ENCODE measurements at places on chromosomes 2 and 18. TPM values are rescaled to one million over a fixed set of nuclear protein-coding genes. Genes with fewer than 3 reads are reported as not detected.

DNA sequence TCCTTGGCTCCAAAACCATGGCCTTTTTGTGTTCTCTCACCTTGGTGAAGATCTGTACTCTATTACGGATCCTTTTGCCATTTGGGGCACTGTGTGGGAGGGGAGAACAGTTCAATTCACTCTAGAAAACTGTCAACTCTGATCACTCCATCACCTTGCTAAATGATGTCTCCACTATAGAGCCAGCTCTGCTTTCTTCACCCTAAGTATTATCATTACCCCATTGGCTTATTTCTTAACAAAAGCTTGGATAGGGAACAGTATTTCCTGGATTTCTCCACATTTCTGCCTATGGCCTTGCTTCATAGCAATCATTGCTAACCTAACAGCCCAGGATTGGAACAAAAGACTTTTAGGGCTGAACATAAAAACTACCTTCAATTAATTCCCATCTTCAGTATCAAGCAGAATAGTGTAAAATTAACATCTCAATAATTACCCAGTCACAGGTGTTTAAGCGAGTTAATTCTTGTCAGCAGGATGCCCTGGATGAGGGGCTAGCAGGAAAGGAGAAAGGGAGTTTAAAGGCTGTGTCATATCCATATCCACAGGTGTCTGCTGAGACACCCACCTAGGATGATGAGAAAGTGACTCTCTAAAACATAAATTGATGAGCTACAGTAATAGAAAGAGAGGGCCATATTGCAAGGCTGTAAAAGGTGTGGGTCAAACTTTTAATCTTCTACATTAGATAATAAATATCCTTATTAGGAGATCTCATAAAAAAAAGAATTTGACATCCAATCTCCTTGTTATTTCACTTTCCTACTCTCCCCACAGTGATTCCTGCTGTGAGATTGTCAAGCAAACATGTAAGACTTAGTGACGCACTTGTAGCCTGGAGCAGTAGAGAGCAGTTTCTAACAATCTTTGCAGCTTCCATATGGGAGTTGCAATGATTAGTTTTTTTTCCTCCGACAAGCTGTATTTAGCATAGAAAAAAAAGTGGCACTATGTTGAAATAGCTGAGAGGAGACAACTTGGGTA, 589.5 kb upstream of the NXPH2 start:
- no peaks in the 10 kb centered on the region for H3K36me3 ChIP-seq
- no peak overlapping the region for H3K27ac ChIP-seq
- no peak for DNase-seq
- H3K4me1 ChIP-seq = no peaks in the 10 kb centered on the region
- no peak overlapping the region for H3K4me3 ChIP-seq

GRCh38 chr2:73651591-73652230, 9.5 kb upstream of the NAT8 start:
- no peaks in the 10 kb centered on the region for H3K36me3 ChIP-seq
- DNase-seq = no peak
- H3K4me3 ChIP-seq = no peak overlapping the region
- no peak overlapping the region for H3K27ac ChIP-seq
- no peaks in the 10 kb centered on the region for H3K27me3 ChIP-seq

DNA sequence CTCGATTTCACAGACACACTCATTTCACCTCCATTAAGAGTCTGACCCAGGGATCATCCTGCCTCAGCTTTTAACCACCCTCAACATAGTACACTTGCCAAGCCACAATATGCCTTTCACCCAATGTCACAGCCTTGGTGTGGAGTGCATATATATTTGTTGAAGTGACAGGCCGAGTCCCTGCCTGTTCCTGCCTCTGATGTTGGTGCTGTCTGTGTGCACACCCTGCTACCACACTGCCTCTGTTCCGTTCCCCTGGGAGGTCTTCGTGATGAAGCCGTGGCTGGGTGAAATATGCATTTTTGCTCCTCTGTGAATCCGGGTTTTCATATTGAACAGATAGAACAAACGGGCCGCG, 90.3 kb downstream of the RNF144A start:
- DNase-seq = no peak
- no peaks in the 10 kb centered on the region for H3K36me3 ChIP-seq
- H3K27me3 ChIP-seq = no peaks in the 10 kb centered on the region
- H3K4me1 ChIP-seq = no peaks in the 10 kb centered on the region
- H3K27ac ChIP-seq = no peak overlapping the region
- H3K4me3 ChIP-seq = no peak overlapping the region

DNA sequence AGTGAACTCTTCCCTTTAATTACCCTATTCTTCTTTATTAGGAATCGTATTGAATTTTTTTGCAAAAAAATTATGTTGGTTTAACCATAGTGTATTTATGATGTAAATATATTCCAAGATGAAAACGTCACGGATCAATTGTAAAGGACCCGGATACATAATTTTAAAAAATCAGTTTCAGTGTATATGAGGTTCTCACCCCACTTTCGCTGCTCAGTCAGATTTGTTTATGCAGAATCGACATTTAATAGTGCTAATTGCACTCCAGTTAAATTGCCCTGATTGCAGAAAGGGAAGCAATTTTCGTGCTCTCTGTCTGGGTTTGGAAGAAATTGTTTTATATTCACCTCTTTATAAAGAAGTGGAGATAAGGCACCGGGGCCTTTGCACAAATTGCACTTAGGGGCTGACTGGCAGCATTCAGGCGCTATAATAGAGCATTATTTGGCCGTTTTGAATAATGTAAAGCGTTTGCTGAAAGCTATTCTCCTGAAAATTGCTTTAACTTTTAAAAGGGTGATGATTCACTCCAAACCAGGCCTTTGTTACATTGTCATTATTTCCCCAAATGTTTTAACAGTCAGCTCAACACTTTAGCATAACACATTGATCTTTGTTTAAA, 3.0 kb upstream of the SP9 start:
- no peak for DNase-seq
- peaks cover 89% of the 10 kb centered on the region for H3K27me3 ChIP-seq
- H3K27ac ChIP-seq = no peak overlapping the region
- no peaks in the 10 kb centered on the region for H3K36me3 ChIP-seq
- H3K4me1 ChIP-seq = peaks cover 65% of the 10 kb centered on the region

GRCh38 chr2:201235860-201236811, 24.2 kb upstream of the CASP8 start:
- no peaks in the 10 kb centered on the region for H3K27me3 ChIP-seq
- H3K36me3 ChIP-seq = peaks cover 5% of the 10 kb centered on the region
- peak; percentile 76 for DNase-seq
- peak overlapping the region; percentile 84 for H3K27ac ChIP-seq
- peak overlapping the region; percentile 94 for H3K4me3 ChIP-seq
- H3K4me1 ChIP-seq = peaks cover 62% of the 10 kb centered on the region

GRCh38 chr2:38866773-38867443, 8.8 kb downstream of the DHX57 start:
- H3K27ac ChIP-seq = no peak overlapping the region
- no peak for DNase-seq
- no peaks in the 10 kb centered on the region for H3K27me3 ChIP-seq

DNA sequence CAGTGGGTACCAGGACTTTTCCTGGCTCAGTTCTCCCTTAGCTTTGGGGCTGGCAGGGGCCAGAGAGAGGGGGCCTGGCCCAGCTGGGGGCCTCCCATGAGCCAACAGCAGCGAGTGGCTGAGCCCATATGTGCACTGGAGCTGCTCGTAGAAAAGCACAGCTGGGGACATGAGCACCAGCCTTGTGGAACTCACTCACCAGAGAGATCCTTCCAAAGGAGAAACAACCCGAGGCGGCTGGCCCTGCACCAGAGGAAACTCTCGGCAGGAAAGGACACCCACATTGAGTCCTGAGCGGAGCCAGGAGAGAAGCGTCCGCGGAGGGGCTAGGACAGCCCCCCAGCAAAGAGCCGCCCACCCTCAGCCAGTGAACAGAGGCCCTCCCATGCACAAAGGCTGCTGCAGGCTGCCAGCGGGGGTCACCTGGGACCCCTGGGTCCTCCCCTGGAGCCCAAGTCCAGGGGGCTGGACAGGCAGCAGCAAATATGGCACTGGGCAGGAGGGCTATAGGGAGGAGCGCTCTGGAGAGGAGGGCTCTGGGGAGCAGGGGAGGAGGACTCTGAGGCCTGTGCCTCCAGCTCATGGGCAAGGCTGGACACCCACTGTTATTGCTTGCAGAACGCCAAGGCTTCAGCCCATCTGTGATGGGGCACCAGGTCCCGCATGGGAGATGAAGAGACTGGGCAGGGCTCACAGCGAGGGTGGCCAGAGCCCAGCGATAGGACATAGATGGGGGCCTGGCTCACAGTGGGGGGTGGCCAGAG, 42.1 kb upstream of the SNED1 start:
- no peaks in the 10 kb centered on the region for H3K4me1 ChIP-seq
- no peak overlapping the region for H3K27ac ChIP-seq
- no peaks in the 10 kb centered on the region for H3K36me3 ChIP-seq
- no peak overlapping the region for H3K4me3 ChIP-seq
- DNase-seq = no peak

GRCh38 chr2:25572638-25573037, 100.7 kb downstream of the DTNB start:
- no peaks in the 10 kb centered on the region for H3K36me3 ChIP-seq
- no peaks in the 10 kb centered on the region for H3K4me1 ChIP-seq
- no peak overlapping the region for H3K27ac ChIP-seq
- DNase-seq = no peak
- no peak overlapping the region for H3K4me3 ChIP-seq

DNA sequence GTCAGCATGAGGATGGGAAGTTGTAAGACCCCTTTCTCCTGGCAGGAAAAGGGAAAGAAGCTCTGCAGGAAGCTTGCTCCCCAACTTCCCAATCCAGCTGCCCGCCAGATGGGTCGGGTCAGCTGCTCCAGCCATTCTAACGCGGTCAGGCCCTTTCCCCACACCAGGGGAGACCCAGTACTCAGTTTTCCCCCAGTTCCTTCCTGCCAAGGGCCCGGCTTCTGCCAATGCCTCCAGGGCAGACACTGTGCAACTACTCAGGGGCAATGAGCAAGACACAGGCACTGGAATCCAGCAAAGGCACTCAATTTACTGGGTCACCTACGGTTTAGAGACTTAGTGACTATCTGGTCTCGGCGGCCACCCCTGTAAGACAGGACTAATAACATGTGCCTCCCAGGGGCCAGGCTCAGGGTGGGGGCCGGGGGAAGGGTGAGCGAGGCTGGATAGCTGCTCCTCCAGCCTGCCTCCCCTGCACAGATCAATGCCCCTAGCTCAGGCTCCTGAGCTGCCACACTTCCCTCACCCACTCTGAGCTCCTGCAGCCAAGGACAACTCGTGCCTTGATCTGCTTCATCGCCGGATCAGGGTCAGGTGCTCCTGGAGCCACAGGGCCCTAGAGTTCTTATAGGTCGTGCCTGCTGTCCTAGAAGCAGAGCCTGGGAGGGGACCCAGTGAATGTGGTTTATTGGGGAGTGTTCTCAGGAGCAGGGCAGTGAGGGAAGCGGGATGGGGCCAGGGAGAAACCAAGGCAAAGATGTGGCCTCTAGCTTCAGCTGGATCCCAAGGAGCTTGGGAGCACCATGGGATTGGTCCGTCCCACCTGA, 171.1 kb downstream of the ZFP36L2 start:
- H3K27ac ChIP-seq = no peak overlapping the region
- DNase-seq = no peak
- peaks cover 22% of the 10 kb centered on the region for H3K4me1 ChIP-seq
- no peaks in the 10 kb centered on the region for H3K36me3 ChIP-seq
- no peak overlapping the region for H3K4me3 ChIP-seq

DNA sequence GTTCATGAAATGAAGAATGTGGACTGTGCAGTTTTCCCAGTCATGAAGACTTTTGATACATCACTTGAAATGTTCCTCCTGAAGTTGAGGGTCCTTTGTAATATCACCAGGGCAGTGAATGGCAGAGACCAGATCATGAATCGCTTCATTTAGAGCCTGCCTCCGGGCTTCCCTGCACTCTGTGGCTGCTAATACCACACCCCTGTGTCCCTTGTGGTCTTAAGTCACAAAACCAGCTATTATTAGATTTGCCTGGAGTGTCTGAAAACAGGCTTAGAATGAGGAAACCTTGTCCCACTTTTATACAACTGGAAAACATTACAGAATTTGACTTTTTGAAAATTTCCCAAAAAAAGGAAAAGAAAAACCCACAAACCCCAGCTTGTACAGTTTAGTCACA, 147.9 kb downstream of the MGAT5 start:
- no peak for DNase-seq
- peaks cover 8% of the 10 kb centered on the region for H3K36me3 ChIP-seq
- H3K4me1 ChIP-seq = no peaks in the 10 kb centered on the region
- no peak overlapping the region for H3K4me3 ChIP-seq
- no peak overlapping the region for H3K27ac ChIP-seq

DNA sequence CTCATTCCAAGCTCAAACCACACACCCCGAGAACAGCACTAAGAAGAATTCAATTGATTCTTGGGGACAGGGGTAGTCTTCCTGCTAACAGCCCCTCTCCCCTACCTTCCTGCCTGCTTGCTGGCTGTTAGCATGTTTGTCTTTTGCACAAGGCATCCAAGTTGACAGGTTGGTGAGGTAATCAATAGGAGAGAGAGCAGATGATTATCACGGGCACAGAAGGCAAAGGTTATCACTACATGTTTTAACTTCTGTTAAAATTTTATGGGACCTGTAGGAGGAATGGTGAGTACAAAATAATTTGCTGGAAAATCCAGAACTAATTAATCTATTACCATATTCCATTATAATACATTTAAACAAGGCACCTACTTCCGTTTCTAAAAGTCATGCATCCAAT, 442.1 kb upstream of the TCF4 start:
- no peaks in the 10 kb centered on the region for H3K27me3 ChIP-seq
- H3K4me3 ChIP-seq = no peak overlapping the region
- no peaks in the 10 kb centered on the region for H3K4me1 ChIP-seq
- no peak for DNase-seq

GRCh38 chr2:189657867-189658266, 3.4 kb upstream of the ASNSD1 start:
- no peaks in the 10 kb centered on the region for H3K27me3 ChIP-seq
- no peaks in the 10 kb centered on the region for H3K36me3 ChIP-seq
- peak overlapping the region; percentile 57 for H3K27ac ChIP-seq
- peaks cover 47% of the 10 kb centered on the region for H3K4me1 ChIP-seq
- DNase-seq = peak; percentile 71

- H3K27ac ChIP-seq = no peak overlapping the region
- H3K4me3 ChIP-seq = no peak overlapping the region
- no peaks in the 10 kb centered on the region for H3K27me3 ChIP-seq
- no peaks in the 10 kb centered on the region for H3K4me1 ChIP-seq
- no peak for DNase-seq
These were observed 1633.4 kb upstream of the LRRTM1 start for GRCh38 chr2:81937944-81938343.

GRCh38 chr2:136207665-136208064, 89.7 kb upstream of the CXCR4 start:
- no peaks in the 10 kb centered on the region for H3K36me3 ChIP-seq
- no peak overlapping the region for H3K4me3 ChIP-seq
- H3K27me3 ChIP-seq = no peaks in the 10 kb centered on the region
- no peak overlapping the region for H3K27ac ChIP-seq
- no peak for DNase-seq

VWA3B gene
- total RNA-seq = not detected

CD8B2 gene
- total RNA-seq = not detected

LRRC30 gene
- total RNA-seq = not detected

ZBTB14 gene
- 47.9 TPM for total RNA-seq

ABCG5 gene
- not detected for total RNA-seq

DSG4 gene
- not detected for total RNA-seq

PLA2R1 gene
- not detected for total RNA-seq

GBX2 gene
- not detected for total RNA-seq

SKOR2 gene
- total RNA-seq = not detected

Measured in CD4-positive, alpha-beta memory T cell (primary cell).